NCI-H748 treated with DMSO at 0.1 percent for 48 hours (cell line): ENCODE measurements at places on chromosomes 2 and 18.

DNA sequence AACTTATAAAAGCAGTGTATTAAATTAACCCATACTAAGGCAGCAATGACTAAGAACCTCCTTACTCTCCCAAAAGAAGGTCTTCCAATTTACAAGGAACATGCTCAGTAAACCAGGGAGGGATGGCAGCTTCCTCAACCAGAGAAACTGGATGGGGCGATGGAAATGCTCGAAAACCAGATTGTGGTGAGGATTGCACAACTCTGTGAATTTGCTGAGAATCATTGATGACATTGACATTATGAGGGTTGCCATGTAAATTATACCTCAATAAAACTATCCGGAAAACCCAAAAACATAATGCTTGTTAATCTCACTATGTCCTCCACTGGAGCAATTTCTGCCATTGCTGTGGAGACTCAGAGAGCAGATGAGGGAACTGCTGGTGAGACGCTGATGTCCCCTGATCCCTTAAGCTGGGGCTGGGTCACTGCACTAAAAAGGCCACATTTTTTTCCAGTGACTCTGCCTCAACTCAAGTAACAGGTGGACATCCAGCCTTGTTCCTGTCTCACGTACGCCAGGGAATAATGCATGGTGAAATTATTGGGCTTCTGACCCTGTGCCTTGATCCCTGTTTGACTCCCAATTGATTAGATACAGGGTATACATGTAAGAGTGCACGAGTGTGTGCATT lies 288.3 kb downstream of the CYP26B1 start:
- no peak for DNase-seq

DNA sequence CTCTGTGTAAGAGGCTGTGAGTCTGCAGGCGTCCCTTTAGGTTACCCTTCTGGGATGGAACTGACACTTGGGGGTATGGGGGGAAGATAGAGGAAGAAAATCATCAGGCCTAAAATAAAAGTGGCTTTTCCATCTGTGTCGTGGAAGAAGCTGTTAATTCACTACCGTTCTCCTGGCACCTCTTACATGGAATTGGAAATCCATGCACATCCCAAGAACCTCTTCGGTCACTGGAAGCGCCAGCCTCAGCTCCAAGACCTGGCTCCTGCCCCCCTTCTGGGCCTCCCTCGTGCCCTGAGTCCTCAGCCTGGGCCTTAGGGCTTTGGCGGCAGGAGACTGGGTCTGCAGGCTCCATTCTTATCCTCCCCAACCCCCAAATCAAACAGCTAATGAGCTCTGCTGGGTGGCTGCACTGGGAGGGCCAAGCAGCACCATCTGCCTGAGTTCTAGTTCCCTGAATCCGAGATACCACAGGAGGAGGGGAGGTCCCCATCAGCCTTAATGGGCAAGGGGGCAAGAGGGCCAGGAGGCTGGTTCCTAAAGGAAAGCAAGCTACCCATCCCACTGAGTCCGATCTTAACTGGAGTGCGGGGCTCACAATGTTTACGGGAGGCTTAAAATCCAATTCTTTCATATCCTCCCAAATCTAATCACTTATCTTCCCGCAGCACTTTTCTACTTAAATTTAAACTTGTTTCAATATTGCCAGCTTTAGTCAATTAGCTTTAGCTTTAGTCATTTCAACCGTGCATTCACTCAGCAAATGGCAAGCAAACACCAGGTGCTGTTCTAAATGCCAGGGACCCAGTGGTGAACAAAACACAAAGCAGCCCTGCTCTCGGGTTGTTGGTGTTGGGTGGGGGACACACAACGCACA lies 52.8 kb downstream of the FAM178B start:
- no peak for DNase-seq

GRCh38 chr2:235229236-235229635 lies 264.6 kb upstream of the AGAP1 start:
- DNase-seq: no peak

DNA sequence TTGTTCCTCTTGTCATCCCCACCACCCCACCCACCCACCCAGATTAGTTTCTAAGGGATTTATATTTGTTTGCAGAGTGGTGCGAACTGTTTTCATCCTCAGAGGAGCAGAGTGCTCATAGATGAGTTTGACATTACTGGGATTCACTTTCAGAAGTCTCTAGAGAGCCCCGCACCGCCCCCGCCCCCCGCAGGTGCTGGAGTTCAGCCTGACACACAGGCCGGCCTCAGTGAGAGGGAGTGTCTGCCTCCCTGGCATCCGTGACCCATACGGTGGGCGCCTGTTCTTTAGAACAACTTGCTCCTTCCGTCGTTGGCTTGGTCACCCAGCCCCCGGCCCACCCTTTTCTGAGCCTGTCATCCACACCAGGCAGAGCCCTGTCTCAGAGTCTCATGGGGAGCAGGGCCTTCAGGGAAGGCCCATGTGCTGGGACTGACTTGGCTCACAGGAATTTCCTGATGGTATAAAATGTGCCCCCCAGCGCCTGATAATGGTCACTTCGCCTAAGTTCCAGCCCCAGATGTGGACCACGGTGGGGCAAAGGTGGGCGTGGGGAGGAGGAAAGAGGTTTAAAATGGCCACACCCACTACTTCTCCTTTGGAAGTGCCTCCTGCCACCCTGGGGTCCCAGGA lies 44.3 kb downstream of the HPCAL1 start:
- DNase-seq: no peak

DNA sequence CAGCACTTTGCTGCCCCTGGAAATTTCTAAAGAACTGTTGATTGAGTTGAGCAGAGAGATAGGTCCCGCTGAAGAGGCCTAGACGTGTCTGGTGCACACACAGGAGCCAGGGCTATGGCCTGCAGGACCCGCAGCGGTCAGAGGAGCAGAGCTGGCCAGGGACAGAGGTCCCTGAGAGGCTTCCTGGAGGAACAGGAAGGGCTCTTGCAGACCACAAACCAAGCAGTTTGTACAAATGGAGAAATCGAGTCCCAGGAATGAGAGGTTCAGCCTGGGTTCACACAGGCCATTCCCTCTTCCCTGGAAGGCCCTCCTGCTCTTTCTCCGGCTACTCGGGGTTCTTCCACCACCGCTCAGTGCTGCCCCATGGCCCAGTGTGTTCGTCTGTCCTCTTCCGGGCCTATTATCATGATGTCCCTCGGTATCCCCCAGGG lies 1.2 kb upstream of the BIN1 start:
- no peak for DNase-seq

GRCh38 chr2:85724731-85725181 lies 29.0 kb upstream of the ATOH8 start:
- no peak for DNase-seq

DNA sequence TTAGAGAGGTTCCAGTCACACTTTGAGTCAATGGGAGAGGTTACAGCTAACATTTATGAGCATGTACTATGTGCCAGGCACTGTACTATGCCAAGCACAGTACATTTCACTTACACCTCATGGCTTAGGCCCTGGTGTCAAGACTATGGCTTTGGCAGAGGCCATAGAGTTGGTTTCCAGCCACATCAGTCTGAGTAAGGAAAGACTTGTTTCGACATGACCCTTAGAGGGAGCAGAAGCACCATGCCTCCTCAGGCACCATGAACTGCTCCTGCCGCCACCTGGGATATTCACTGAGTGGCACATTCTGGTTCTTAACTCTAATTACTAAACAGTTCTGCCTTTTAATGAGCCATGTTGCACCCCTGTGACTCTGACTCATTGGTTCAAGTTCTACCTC lies 12.7 kb downstream of the DGUOK start:
- DNase-seq: no peak

GRCh38 chr2:121904656-121905055 lies 149.2 kb downstream of the TSN start:
- DNase-seq: no peak

- no peak for DNase-seq
Measured at GRCh38 chr2:19458427-19459003, 100.1 kb upstream of the OSR1 start.

DNA sequence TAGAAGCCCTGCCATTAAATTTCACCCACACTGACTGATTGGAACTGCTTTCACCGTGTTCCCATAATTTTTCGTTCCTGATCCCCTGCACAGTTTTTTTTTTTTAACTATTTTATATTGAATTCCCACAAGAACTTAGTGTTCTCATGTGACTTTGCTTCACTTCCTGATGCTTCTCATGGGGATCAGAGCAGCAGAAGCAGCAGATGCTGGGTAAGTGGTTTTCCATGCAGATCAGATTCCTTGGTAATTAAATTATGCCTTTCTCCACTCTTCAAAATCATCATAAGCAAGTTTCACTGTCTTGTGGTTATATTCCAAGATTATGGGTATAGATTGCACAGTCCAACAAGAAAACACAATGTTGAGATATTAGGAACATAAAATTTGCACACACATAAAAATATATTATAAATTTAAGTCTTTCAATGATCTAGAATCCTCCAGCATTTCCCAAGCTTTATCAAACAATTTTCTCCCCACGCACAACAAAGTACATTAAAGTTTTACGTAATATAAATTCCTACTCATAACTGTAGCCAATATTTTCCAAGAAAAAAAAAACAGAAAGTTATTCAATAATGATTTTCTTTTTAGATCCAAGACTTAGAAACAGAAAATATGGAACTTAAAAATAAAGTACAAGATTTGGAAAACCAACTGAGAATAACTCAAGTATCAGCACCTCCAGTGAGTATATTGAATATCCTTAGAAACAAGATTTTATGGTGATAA lies 277.9 kb downstream of the GULP1 start:
- no peak for DNase-seq

- DNase-seq: no peak
Measured at GRCh38 chr18:10482985-10483949, 28.8 kb downstream of the APCDD1 start.

DNA sequence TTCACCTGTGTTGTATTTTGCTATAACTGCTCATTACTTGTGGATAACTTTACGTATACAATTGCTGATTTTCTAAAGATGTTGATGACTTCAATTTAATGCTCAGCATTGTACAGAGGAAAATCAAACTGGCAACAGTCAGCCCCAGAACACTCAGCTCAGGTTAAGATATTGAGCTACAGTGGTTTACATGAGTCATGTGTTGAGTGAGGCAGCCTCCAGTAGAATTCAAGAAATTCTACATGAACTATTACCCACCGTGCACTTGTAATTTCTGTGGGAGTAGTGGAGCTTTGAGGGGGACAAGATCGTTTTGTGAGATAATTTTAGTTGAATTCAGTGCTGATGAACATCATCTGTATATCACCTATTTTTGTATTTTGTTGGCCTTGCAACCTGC lies 292.3 kb downstream of the ALPK2 start:
- no peak for DNase-seq
